ENCODE measurements at places on chromosomes 12 and 14.

DNA sequence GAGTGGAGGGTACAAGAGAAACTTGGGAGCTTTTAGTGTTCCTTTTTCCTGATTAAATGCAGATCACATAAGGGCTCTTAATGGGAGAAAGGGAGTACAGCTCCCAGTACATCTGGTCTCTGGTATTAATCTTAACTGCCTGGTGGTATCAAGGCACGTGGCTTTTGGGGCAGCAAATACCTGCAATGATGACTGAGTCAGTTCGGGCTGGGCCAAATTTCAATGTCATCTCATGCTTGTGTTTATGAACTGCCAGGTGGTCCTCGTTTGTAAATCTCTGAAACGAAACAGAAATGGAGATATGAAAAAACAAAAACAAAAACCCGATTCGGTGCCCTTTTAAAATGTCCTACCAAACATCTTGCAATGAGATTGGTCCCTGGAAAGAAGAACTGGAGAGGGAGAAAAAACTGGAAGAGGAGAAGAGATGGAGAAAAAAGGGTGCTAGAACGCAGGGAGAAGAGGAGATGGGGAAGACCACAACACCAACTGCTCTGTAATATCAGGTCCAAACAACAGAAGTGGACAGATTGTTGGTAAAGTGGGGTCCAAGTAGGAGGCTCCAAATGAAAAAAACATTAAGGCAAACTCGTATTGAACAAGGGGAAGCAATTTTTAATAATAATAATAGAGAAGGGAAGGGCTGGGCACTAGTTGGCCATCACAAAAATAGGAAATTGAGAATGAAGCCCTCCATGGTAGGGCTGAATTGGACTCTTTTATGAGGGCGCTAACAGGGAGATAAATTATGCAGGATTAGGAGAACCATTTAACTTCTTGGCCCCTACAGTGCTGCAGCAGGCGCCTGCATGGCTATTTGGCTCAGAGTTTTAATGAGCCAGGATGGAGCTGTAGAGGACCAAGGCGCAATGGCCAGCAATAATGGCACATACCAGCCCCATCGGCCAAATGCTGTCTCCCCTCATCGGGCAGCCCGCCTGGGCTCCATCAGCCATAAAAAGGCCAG lies 45.4 kb upstream of the NPFF start:
- no peak for DNase-seq

GRCh38 chr12:101703487-101703886 lies 6.0 kb downstream of the CHPT1 start:
- DNase-seq: no peak

GRCh38 chr14:53581504-53581903 lies 375.1 kb downstream of the BMP4 start:
- DNase-seq: no peak

DNA sequence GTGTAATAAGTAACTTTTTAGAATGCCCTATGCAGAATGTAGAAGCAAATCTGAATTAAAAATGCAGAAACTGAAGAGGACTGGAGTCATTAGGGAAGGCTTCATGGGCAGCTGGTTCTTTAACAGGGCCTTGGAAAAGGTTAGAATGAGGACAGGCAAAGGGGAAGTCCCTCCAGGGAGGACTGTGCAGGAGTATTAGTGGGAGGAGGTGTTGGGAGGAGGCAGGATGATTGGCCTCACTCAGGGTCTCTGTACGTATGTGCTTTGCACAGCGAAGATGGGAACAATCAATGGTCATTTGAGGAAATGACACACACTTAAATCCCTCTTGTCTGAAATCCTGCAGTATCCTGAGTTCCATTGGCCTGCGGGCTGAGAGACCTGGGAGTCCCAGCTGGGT lies 119.7 kb downstream of the PTCSC3 start:
- DNase-seq: no peak

DNA sequence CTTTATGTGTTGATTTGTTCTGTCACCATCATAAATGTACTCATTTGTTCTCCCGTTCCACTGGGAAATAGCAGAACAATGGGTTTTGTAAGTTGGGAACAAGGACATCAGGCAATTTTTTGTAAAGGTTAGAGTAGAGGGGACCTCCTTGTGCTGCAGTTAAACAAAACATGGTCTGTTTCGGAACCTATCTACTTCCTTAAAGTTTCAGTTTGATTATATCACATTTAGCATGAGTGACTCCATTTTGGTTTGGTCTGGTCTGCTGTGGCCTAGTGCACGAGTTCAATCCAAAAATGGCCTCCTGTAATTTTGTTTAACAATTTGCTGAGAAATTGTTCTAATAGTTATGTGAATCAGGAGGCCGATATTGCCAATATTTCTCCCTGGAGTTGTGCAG lies 372.7 kb downstream of the NUAK1 start:
- DNase-seq: no peak

DNA sequence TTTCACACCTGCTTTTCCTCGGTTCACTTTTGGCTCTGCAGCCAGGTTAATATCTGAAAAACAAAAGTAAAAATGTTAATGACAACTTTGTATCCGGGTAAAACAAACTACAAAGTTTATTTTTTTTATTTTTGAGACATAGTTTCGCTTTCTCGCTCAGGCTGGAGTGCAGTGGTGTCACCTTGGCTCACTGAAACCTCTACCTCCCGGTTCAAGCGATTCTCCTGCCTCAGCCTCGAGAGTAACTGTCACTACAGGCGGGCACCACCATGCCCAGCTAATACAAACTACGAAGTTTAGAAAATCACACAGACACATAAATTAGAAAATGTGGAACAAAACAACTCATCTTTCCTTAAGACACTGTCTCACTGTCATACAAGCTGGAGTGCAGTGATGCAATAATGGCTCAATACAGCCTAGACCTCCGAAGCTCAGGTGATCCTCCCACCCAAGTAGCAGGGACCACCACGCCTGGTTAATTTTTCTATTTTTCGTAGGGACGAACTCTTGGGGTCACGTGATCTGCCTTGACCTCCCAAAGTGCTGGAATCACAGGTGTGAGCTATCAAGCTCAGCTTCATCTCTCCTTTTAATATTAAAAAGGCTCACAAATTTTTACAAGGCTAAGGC lies 38.1 kb downstream of the HNRNPC start:
- DNase-seq: no peak

- DNase-seq: no peak
These were observed 545.9 kb upstream of the SEL1L start for GRCh38 chr14:82079553-82079952.

- DNase-seq: peak; percentile 57
These were observed 25.6 kb downstream of the CALCOCO1 start for GRCh38 chr12:53701518-53702264.

- DNase-seq: no peak
These were observed 97.9 kb downstream of the TNFAIP2 start for GRCh38 chr14:103220982-103221641.

DNA sequence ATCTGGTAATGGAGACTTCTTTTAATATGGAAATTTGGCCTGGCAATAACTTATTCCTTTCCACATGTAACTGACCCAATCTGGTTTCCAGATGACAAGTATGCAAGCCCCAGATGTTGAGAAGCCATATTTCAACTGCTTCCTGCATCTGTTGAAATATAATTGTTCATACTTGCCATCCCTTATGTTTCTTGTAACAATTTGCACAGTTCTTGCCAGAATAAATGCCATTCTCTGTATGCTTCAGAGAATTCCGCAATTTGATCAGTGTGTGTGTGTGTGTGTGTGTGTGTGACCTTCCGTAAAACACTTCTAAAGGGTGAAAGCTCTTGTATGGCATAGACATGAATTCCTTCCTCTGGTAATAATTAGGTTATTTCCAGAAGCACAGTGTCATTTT lies 1.8 kb upstream of the CLEC2A start:
- DNase-seq: no peak

DNA sequence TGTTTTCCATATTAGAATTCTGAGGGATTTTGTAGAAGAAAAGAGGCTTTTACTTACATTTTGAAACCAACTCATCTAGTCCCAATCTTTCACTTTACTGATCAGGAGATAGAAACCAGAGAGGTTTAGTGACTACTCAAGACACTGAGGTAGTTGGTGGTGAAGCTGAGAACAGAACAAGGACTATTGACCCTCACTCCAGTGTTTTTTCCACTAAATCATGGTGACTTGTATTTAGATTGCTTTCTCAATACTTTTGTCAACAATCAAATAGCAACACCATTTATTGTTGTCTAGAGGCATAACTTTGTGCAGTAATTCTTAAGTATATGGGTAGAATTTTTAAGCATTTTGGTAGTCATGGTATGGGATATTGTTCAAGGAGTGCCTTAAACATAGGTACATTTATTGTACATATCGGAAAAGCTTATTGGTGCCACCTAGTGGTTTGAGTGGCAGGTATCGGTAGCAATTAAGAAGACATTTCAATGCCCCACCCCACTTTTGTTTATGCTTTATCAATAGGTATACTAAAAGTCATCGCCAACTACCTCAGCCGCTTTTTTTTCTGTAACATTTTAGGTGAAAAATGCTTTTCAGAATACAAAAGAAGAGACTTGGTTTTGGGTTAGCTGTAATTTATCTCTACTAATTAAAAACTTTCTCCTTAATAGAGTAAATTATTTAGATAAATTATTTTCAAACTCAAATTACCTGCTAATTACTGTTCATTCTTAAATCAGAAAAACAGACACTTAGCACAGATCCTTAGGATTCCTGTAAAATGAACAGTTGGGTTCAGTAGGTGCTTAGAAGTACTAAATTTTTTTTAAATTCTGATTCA lies 47.3 kb upstream of the PAWR start:
- DNase-seq: peak; percentile 45

DNA sequence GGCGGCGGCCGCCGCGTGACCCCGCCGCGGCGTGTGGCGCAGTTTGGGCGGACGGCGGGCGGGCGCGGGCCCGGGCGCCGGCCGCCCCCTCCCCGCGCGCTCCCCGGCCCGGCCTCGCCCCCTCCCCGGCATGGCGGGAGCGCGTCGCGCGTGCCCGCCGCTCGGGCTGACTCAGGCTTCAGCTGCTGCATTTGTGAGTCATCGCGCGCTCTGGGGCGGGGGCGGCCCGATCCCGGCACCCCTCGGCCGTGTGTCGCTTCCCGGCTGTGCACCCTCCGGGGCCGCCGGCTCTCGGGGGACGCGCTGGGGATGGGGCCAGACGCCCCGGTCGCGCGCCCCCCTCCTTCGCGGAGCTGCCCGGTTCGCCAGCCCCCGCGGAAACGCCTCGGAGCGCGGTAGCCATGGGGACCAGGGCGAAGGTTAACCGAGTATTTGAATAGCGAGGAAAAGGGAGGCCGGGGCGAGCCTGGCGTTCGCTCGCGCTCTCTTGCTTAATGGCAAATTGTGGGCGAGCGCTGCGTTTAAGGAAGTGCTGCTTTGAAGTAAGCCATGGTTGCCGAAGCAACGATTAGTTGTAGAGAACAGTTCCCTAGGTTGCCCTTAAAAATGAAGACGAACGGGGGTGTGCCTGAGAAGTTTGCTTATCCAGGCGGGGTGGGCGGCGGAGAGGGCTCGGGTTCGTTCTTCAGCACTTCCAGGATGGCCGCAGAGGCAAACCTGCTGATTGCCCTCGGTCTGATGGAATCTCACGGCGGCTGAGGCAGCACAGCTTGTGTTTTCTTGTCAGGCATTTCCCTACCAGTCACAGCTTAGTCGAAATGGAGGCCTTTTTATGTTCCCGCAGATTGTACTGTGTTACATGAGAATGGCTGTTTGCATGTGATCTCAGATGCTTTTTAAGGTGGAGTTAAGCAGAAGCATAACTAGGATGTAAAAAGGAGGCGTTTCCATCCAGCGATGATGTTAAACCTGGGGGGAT lies 896 bp downstream of the EIF5 start:
- peak; percentile 26 for DNase-seq

GRCh38 chr12:106138633-106139421 lies at the start of gene NUAK1:
Gene NUAK1 (minus strand): TSS chr12:106138954. CDS start chr12:106138653, 301 bp downstream.
- DNase-seq: no peak

GRCh38 chr14:52265253-52265652 lies 2.2 kb upstream of the PTGDR start:
- no peak for DNase-seq

DNA sequence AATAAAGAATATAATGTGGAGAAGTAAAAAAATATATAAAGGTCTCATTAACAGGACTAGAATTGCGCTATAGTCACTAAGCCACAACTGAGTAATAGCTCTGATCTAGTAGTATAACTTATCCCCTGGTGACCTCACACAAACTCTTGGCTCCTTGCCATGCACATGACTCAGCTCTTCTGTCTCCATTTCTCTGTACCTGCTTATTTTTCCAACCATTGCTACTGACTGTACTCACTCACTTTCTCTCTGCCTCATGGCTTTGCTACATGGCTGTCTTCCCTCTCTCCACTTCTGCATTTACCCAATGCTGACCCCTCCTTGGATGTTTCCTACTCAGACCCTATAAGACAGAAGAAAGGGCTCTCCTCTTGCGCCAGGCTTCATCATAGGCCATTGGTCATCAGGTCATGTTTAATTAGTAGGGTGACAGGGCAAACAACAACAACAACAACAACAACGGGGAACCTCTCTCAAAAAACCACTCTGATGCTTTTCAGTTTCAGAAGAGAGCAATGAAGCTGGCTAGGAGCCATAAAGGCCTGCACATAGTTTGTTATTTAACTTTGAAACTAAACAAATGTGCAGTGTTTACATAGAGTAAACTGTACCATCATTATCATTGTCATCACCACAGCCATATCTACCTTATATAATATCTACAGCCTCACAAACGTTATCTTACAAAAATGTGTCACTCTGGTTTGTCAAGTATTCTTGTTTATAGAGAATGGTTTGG lies 25.6 kb upstream of the KRAS start:
- DNase-seq: peak; percentile 55

GRCh38 chr12:99059824-99060511 lies 414.9 kb downstream of the APAF1 start:
- no peak for DNase-seq

DNA sequence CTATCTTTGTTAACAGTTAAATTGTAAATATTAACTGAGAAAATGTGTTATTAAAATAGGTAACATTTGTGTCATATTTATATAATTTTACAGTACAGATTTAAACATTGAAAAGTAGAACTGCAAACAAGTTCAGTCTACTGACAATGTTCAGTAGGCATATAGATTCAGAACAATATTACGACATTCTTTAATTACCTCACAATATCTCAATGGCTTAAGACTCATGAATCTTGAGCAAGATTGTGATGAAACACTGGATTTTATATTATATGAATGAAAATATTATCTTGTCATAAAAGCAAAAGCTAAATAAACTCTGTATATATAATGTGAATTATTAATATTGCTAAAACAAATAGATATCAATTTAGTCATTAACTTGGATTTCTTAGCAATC lies 194.9 kb downstream of the ADAMTS20 start:
- no peak for DNase-seq

DNA sequence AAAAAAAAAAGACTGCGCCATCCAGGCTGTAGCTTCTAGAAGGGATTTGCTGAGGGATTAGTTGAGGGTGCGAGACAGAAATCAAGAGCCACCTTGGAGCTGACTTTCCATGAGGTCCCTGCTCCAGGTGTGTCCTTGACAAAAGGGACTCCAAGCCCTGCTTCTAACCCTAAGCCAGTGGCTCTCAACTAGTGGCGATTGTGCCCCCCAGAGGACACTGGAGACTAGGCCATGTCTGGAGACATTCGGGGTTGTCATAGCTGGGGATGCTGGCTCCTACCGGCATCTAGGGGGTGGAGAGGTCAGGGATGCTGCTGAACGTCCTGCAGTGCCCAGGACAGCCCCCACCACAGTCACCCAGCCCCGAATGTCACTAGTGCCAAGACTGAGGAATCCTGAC lies 40.6 kb downstream of the SPRING1 start:
- no peak for DNase-seq

All from smooth muscle cell of the brain vasculature (primary cell).